NCI-H1417 treated with DMSO at 0.1 percent for 48 hours (cell line): ENCODE measurements at places on chromosomes 12 and 14.

DNA sequence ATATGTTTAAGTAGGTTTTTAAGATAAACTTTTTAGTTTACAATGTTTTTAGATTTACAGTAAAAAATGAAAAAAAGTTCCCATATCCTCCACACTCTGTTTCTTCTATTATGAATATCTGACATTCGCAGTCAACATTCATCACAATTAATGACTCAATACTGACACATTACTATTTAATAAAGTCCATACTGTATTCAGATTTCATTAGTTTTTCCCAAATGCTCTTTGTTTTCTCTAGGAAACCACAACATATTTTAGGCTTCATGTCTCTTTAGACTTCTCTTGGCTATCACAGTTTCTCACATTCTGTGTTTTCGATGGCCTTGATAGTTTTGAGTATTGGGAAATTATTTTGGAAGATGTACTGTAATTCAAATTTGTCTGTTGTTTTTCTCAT is 399.8 kb downstream of the SLC6A15 start:
- DNase-seq: no peak

DNA sequence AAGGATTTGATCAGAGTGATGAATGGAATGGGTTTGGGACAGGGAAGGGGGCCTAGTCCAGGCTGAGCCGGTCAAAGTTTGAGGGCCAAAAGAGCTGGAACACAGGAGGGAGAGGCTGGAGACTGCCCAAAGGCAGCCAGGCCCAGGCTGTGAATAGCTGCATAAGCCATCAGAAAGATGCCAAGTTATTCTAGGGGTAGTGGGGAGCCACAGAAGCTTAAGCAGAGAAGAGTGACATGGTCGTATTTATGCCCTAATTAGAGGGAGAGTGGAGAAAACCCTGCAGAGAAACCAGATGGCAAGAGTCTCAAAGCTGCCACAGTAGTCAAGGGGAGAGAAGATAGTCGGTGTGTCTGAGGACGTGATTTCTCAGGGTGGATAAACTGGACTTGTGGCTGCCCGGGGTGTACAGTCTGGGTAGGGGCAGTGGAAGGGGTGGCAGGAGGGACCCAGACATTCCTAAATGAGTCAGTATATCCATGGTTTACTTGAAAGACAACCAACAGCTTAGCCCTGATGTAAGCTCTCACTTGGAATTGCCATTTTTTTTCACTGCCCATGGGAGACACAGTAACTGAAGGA is 99.2 kb downstream of the PRICKLE1 start:
- no peak for DNase-seq

GRCh38 chr12:88419794-88420193 is 160.5 kb downstream of the KITLG start:
- DNase-seq: no peak

- no peak for DNase-seq
Observed at GRCh38 chr12:67807814-67808213, 159.3 kb downstream of the DYRK2 start.

- no peak for DNase-seq
Observed at GRCh38 chr12:112359290-112359689, 22.9 kb downstream of the HECTD4 start.

DNA sequence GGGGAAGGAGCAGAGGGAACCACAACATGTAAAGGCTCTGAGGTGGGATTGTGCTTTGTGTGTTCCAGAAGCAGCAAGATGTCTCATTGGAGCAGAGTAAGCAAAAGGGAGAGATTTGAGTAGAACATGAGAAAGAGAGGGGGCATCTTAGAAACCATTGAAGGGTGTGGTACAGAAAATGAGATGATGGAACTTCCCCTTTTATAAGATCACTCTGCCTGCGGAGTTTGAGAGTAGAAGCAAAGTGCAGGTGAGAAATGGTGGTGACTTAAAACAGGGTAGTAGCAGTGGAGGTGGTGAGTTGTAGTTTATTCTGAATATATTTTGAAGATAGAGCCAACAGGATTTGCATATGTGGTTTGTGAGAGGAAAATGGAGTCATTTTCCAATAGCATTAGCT is 56.0 kb downstream of the FBXO34 start:
- DNase-seq: no peak

GRCh38 chr12:131915000-131915689 is 13.9 kb upstream of the PUS1 start:
- DNase-seq: no peak

DNA sequence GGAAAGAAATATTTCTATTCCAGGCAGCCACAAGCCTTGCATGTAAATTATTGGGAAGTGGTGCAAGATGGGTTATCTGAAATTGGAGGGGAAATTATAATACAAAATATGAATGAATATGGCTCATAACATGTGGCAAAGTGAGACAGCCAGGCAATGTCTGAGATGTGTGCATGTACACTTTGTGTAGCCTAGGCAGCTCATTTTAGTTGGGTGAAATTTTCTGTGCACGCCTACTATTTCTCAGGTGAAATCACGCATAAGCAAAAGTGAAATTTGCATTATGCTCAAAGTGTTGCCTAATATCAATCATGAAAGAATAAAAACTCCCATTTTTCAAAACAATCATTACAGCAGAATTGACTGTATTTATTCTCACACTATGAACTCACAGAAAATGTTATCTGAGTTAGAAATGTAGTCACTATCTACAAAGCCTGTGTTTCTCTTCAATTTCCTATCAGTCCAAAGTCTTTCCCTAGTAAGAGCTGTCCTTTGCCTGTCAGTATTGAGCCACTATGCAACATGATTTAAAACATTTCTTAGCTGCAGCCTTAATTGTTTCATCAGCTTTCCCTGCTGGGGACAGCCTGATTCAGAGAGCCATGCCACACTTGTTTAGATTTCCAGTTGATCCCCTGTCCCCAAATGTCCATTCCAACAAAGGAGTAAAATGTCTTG is 80.7 kb downstream of the EPS8 start:
- DNase-seq: no peak

- DNase-seq: no peak
Observed at GRCh38 chr14:32602699-32603098, 273.6 kb downstream of the AKAP6 start.

- no peak for DNase-seq
Observed at GRCh38 chr14:72942934-72943333, 16.7 kb downstream of the DCAF4 start.

- DNase-seq: no peak
Observed at GRCh38 chr14:43475757-43476156, 1031.3 kb downstream of the FSCB start.
